ENCODE measurements at places on chromosomes 16 and 17.

GRCh38 chr16:49274591-49274990, 7.0 kb downstream of the CBLN1 start:
- DNase-seq: no peak

GRCh38 chr16:65406933-65407332, 285.1 kb upstream of the CDH11 start:
- DNase-seq: no peak

DNA sequence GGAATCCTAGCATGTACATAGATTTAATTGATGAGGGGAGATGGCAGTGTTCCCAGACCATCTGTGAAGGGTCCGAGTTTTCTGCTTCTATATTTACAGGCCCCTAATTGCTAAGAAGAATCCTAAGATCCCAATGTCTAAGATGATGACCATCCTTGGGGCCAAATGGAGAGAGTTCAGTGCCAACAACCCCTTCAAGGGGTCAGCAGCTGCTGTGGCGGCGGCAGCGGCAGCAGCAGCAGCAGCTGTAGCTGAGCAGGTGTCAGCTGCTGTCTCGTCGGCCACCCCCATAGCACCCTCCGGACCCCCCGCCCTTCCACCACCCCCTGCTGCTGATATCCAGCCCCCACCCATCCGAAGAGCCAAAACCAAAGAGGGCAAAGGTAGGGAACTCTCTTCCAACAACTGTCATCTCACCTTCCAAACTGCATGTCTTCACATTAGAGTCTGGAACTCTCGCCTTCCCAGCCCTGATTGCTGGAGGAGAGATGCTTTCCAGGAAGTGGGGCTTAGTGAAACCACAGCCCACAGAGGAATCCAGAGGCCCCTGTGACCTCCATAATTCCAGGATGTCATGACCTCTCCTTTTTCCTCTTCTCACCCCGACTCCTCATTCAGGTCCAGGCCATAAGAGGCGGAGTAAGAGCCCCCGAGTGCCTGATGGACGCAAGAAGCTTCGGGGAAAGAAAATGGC, 4.7 kb downstream of the CHD3 start:
- no peak for DNase-seq

DNA sequence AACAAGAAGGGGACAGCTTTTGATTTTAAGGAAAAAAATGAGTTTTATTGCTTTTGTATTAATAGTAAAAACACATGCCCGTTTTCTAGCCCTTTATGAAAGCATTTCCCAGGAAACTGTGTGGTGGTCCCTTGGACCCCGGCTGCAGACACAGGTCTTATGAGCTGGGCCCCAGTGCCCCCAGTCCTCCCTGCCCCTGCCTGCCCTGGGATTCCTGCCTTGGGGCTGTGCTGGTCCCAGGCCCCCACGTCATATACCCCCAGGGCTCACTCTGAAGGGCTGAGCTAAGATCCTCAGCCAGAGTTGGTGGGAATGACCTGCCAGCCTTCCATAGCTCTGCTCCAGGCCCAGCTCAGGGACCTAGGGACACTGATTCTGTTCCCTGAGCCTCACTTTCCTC, 30.8 kb downstream of the GINS2 start:
- no peak for DNase-seq

GRCh38 chr17:39236981-39237441, 11.3 kb upstream of the STAC2 start:
- no peak for DNase-seq

DNA sequence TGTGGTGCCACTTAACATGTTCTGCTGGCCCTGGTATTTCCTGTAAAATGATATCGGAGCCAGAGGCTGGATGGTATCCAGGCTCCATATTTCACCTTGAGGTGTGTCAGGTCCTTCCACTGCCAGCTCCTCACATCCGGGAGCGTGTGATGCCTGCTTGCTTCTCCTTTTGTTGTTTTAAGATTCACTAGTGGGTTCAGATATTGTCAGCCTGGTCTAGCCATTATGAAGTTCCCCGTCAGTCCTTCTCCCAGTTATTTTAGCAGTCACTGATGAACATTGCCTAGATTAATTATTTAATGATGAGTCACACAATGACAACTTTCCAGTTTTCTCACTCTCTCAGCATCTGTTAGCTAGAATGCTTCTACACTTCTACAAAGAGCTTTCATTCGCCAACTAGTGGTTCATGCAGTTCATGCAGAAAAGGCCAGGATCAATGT, 11.3 kb downstream of the DNAAF1 start:
- DNase-seq: no peak

- no peak for DNase-seq
These were observed 30.1 kb upstream of the DDX52 start for GRCh38 chr17:37673386-37673785.

- DNase-seq: no peak
These were observed 225.9 kb downstream of the CNTNAP4 start for GRCh38 chr16:76503091-76503490.

GRCh38 chr17:50270435-50271362, 3.6 kb upstream of the TMEM92 start:
- no peak for DNase-seq

DNA sequence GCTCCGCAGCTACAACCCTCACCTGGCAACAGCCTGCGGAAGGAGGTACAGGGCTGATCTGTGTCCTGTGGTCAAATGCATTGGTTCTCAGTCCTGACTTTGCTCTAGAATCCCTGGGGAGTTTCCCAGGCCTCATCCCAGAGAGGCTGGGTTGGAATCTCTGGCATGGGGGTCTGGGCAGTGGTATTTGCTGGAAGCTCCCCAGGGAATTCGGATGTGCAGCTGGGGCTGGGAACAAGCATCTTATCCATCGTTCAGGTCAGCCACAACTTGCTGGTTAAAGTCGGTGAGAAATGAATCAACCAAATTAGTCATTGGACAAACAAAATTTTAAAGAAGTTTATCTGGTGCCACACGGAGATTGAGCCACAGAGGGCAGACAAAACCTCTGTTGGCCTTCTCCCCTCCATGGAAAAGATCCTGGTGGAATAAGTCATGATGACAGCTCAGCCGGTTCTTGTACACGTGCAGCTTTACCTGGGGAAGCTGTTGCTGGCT, 231.2 kb downstream of the FOXL1 start:
- DNase-seq: no peak

- no peak for DNase-seq
These were observed 97.3 kb upstream of the ZNF469 start for GRCh38 chr16:88285514-88285822.

GRCh38 chr17:75658237-75658636, 8.7 kb downstream of the RECQL5 start:
- no peak for DNase-seq

GRCh38 chr17:9473711-9474110, 101.9 kb downstream of the STX8 start:
- DNase-seq: no peak

GRCh38 chr17:66357037-66357436, 54.6 kb downstream of the PRKCA start:
- DNase-seq: no peak

GRCh38 chr17:13200671-13201070, 182.8 kb upstream of the ELAC2 start:
- no peak for DNase-seq

DNA sequence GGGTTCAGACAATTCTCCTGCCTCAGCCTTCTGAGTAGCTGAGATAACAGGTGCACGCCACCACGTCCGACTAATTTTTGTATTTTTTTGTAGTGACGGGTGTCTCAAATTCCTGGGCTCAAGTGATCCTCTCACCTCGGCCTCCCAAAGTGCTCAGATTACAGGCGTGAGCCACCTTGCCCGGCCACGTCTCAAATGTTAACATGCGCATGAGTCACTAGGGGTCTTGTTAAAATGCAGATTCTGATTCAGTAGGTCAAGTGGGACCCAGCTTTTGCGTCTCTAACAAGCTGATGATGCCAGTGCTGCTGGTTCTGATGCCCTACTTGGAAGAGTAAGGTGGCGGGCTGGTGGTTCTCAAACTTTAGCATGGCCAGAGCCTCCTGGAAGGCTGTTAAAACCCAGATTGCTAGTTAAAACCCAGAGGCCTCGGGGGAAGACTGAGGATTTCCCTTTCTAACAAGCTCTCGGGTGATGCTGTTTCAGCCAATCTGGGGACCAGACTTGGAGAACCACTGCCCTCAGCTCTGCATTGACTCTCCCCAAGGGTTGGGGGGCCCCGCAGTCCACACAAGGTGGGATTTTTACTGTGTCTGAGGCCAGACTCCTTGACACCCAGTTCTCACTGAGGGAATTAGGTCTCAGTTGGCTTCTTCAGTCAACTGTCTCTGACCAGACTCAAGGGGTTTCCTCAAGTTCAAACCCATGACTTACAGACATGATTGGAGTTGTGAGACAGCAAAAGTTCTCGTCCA, 17.9 kb downstream of the SCNN1B start:
- no peak for DNase-seq

DNA sequence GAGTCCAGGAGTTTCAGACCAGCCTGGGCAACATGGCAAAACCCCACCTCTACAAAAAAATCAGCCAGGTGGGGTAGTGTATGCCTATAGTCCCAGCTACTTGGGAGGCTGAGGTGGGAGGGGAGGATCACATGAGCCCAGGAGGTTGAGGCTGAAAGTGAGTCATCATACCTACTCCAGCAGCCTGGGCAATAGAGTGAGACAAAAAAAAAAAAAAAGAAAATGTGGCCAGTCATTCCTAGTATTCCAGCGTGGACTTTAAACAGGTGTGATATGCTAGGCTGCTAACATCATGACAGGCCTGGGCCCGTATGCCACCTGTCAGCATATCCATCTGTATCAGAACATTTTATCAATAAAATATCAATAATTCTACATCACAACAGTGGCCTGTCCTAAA, 143.3 kb downstream of the AATF start:
- no peak for DNase-seq

- DNase-seq: no peak
These were observed 46.2 kb downstream of the SNX20 start for GRCh38 chr16:50634947-50635346.

- no peak for DNase-seq
These were observed 454.9 kb downstream of the KCNJ2 start for GRCh38 chr17:70624211-70624610.

GRCh38 chr17:32869345-32870026, 7.4 kb downstream of the MYO1D start:
- DNase-seq: no peak

DNA sequence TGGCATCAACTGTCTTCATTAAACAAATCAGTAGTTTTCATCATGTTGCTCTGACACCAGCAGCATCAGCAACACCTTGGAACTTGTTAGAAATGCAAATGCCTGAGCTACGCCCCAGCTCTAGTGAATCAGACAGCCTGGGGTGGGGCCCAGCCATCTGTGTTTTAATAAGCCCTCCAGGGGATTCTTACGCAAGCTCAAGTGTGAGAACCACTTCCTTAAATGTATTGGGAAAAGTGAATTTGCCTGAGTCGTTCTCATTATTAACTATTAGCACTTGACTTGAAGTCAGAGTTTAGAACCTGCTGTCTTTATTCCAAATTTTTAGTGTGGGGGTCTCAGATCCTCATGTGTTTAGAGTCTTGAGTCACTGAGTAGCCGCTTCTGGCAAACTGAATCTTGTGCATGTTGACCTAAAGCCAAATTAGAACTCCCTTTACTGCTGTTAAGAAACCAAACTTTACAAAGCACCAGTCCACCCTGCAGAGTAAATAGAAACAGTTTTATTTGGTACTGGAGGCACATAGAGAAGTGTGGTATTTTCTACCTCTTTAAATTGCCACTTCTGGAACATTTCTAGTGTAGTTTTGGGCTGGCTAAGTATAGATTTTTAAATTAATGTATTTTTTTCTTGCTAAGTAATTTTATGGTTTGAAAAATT, 137.4 kb upstream of the COX10 start:
- DNase-seq: no peak

DNA sequence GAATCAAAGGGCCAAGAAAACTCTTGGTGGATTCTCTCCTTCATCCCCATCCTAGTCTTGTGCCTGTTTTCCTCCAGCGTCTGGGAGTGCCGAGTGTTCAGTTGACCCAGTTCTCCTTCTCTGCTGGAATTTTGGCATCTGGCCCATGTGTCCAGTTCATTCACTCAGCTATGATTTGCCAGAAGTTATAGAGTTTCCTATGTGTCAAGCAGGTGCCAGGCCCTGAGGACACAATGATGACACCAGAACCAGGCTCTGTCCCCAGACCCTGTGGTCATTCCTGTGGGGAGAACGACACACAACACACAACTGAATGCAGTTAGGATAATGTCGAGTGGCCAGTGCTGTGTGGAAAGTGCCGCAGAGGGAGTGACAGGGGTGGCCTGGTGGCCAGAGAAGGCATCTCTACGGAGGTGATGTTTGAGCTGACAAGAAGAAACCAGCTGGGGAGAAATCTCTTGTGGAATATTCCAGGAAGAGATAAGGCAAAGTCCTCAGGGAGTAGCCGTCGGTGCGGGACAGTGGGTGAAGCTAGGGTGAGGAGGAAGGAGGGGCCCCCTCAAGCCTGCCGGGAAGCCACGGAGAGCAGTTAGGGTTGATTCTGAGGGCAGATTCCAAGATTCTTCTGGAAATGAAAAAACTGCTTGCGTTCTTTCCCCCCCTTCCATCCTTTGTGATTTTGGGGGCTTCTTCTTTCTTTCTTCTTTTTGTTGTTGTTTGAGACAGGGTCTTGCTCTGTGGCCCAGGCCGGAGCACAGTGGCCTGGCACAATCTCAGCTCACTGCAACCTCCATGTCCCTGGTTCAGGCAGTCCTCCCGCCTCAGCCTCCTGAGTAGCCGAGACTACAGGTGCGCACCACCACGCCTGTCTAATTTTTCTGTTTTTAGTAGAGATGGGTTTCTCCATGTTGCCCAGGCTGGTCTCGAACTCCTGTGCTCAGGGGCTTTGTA, 35.8 kb upstream of the IL34 start:
- no peak for DNase-seq

GRCh38 chr16:30934827-30935557, 11.6 kb downstream of the FBXL19 start:
- DNase-seq: no peak

- DNase-seq: no peak
These were observed 8.3 kb downstream of the FOXJ1 start for GRCh38 chr17:76132574-76133338.

GRCh38 chr16:26133416-26134093, 441.8 kb downstream of the HS3ST4 start:
- DNase-seq: no peak

DNA sequence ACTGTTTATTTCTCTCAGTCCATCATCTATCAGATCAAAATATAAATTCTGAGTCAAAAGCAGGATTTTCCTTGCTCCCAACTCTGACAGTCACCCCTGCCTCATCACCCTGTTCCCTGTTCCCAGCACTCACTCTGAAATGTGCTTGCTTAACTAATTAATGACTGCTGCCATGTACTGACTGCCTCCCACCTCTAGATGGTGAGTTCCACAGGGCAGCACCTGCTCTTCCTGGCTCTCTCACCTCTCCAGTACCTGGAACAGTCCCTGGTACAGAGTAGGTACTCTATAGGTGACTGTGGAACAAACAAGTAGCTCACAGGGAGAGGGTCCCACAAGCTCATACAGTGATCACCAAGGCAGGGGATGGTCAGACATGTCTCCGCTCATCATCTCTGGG, 114.3 kb upstream of the C16orf82 start:
- DNase-seq: no peak

DNA sequence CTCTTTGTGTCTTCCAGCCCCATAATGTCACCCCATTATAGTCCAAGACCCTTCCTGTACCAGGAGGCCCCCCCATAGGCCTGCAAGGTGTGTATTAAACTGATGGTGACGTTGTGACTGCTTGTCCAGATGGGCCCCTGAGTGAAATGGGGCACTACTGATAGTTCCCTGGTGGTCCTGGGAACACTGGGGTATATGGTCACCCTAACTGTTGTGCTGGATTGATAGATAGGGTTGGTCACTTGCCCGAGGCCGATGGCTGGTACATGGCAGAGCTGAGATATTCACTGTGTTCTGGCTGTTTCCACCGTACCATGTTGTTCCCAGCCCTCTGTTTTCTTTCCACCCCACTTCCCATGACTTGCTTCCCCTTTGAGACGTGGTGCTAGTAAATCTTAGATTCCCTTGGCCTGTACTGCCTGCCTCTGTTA, 4.3 kb downstream of the CNP start:
- DNase-seq: no peak

- no peak for DNase-seq
These were observed 16.1 kb upstream of the TNRC6A start for GRCh38 chr16:24713379-24713778.
